ENCODE measurements at places on chromosomes 5 and 9.

- no peak for DNase-seq
Measured at GRCh38 chr5:154519359-154519758, 41.3 kb upstream of the HAND1 start.

- no peak for DNase-seq
Measured at GRCh38 chr9:107789001-107789700, 299.6 kb upstream of the KLF4 start.

GRCh38 chr9:111068383-111068730, 30.1 kb upstream of the LPAR1 start:
- no peak for DNase-seq

DNA sequence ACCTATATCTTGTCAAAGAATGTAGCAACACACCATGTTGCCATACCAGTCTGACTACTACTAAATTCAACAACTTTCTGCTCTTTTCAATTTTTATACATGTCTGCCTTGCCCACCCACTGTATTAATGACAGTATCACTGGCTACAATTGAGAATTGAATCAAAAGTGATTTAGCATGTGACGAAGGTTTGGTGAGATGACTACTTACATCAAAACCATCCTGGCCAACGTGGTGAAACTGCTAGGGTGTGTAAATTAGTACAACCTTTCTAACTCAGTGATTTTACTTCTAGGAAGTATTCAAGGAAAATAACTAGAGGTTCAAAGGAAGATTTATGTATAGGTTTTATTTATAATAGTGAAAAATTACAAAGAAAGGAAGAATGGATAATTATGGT, 109.8 kb downstream of the UNC13B start:
- no peak for DNase-seq

GRCh38 chr5:124630767-124631704, 115.4 kb downstream of the ZNF608 start:
- DNase-seq, result no peak

GRCh38 chr5:127601601-127602000, 47.3 kb upstream of the CTXN3 start:
- DNase-seq, result no peak

DNA sequence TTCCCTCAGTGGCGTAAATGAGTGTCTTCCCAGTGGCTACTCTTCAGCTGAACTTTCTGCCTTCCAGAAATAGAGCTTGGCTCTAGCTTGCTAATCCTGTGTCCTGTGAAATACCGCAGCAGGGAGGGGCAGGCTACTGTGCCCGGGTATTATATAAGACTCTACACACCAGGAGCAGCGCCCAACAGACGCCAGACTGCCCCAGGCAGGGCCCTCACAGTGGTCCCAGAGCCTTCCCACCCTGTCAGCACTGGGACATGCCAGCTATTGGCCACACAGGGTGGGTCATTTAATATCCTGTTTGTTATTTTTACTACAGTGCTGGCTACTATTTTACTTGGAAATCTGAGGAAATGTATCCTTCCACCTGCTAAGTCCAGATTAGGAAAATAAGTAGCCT, 121.0 kb downstream of the FEM1C start:
- no peak for DNase-seq

GRCh38 chr5:140391312-140391711, 10.3 kb upstream of the ANKHD1 start:
- DNase-seq, result peak; percentile 38

- DNase-seq, result no peak
Measured at GRCh38 chr5:15702102-15702501, 202.1 kb downstream of the FBXL7 start.

GRCh38 chr5:133421394-133421793, 190.9 kb downstream of the FSTL4 start:
- no peak for DNase-seq

DNA sequence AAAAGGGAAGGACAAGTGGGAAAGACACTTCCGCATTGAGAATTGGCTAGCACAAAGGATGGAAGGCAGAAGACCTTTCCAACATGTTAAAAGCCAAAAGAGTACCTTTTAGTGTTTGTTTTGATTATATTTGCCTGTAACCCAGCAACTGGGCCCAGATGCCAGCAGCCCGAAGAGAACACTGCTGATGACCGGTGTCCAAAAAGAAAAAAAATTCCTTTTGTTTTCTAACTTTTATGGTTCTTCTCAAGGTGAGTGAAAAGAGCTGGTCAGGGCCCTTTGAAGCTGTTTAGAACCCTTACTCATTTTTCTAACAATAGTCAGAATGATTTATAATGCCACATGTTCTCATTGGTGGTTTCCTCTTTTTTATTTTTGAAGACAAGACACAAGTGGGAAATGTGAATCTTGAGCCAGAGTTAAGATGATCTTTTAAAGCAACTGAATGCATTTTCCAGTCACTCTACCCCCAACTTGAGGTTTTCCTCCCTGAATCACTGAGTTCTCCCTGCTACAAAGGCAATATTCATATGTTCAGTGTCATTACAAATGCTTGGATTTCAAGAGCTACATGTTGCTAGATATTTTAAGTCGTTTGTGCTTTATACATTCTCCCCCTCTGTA, 32.3 kb upstream of the ZNF462 start:
- no peak for DNase-seq

DNA sequence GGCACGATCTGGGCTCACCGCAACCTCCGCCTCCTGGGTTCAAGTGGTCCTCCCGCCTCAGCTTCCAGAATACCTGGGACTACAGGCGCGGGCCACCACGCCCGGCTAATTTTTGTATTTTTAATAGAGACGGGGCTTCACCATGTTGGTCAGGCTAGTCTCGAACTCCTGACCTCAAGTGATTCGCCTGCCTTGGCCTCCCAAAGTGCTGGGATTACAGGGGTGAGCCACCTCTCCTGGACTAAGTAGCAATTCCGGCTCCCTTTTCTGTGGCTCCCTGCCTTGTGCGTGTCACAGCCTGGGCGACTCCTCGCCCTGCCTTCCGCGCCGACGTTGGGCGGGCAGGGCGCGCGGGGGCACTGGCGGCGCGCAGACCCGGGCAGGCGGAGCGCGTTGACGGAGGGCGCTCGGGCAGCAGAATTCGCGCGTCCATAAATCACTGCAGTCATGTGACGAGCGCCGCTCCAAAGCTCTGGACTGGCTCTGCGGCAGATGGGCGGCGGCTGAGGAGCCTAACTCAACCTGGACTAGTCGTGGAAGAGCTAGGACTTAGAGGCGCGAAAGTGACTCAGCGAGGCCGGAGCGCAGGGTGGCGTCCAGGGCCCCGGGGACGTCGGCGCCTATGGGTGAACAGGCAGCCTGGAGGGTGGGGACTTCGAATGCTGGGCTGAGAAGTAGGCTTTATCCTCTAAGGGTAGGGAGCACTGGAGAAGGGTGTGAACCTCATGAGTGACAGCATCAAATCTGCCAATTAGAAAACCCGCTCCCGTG, 1.4 kb upstream of the CIZ1 start:
- no peak for DNase-seq

- DNase-seq, result no peak
Measured at GRCh38 chr9:98900725-98901124, 43.0 kb upstream of the COL15A1 start.

GRCh38 chr5:154801083-154801482, 45.9 kb downstream of the LARP1 start:
- no peak for DNase-seq

DNA sequence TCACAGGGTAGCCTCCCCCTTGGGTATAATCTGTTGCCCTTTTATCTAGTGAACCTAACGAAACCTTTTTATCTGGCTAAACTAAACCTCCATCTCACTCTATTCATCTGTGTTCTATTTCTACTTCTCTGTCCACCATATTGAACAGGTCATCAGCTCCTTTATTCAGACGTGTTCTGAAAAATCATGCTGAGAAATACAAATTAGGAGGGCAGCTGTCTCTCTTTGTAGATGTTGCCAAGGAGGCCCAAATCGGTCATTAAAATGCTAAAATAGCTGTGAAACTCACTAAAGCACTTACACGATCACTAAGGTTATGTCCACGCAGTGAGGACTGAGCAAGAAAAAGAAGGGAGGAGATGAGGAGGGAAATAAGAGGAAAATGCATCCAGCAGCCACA, 115.6 kb upstream of the RETREG1 start:
- DNase-seq, result no peak

DNA sequence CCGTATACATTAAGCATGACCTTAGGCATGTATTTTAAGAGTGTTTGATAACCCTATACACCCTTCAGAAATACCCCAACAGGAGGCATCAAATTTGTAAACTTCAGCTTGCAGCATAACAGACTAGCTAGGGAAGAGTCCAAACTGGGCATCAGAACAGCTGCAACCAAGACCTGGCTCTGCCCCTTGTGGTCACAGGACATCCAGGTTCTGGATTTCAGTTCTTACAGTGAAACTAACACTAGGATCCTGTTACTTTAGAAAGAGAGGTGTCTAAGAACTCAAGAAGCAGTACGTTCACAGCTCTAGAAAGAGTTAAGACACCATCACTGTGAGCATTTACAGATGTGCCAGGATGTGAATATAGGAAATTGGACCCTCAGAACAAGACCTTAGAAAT, 229.8 kb downstream of the BNC2 start:
- no peak for DNase-seq

DNA sequence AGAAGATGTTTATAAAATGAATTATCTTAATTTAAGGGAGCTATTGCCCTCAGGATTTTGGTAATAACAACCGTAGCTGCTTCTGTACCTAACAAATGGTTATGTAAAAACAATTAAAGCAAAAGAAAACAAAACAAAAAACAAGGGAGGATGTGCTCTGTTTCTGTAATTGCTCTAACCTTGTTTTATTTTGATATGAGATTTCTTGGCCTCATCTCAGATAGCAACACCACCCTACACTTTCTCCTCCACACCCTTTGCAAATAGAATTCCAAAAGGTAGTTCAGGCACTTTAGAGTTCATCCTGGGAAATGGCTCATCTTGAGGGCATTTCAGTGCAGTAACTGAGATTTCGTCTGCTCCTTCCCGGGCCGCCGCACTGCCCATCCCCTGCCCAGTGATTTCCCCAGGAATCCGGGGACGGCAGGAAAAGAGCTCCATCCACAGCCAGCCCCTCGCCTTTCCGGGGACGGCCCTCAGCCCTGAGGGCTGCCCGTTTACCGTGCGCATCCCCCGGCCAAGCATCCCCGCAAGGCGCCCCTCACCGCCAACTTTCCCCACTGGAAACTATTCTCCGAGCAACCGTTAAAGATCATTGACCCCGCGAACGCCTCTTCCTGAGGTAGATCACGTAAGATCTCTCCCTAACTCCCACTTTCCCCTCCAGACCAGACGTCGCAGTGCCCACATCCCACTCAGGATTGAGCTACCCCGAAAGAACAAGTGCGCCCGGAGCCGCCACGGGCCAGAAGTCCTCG, 1.2 kb downstream of the FNBP1 start:
- no peak for DNase-seq

DNA sequence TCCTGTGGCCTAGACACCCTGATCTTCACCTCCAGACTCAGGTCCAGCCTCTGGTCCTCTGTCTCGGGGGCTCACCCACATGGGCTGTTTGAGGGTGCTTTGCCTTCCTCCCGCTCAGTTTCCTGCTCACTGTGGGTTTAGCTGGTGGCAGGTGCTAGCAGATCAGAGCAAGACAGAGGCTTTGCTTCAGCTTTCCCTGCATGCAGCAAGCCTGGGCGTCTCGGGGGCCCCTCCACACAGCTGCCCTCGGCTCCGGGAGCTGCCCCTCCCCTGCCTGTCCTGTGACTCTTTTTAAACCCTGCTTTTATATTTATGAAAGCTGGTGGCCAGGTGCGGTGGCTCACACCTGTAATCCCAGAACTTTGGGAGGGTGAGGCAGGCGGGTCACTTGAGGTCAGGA, 14.6 kb downstream of the MRPL36 start:
- no peak for DNase-seq

DNA sequence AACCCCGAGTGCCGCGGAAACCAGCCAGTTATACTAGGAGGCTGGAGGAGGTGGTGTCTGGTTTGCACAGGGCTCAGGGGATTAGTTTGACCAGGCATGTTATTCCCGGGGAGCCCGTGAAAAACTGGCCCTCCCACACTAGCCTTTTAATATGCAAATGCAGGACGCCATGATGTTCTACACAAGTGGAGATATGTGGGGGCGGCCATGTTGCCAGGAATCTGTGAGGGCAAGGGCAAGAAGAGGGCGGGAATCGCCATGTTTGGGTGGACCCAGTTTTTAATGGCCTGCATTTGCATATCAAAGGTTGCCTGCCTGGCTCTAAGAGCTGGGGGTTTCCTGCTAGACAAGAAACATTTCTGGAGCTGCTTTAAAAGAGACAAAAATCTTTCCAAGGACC, 940.7 kb downstream of the CDH18 start:
- no peak for DNase-seq

GRCh38 chr5:16461782-16462181, 3.8 kb downstream of the ZNF622 start:
- no peak for DNase-seq

DNA sequence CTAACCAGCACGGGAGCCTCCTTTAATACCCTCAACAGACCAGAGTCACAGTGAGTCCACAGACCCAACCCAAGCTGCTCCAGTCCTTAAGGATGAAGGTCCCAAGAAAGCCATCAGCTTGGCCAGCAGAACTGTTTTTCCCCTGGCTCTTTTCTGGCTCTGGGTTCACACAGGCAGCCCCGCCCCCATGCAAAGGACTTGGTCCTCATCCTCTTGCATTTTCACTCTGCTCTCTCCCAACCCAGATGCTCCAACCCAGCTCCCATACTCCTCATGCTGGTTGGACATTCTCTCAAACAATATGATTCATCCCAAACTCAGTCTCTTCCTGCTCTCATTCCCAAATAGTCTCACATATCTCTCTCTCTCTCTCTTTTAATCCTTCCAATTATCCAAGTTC, 74.2 kb upstream of the SPOCK1 start:
- DNase-seq, result no peak

GRCh38 chr5:174601946-174602345, 122.4 kb upstream of the MSX2 start:
- DNase-seq, result no peak
